LoVo (cell line): ENCODE measurements at places on chromosomes 5 and 9.

GRCh38 chr5:116880150-116880549 is 305.5 kb upstream of the SEMA6A start:
- no peak for DNase-seq

DNA sequence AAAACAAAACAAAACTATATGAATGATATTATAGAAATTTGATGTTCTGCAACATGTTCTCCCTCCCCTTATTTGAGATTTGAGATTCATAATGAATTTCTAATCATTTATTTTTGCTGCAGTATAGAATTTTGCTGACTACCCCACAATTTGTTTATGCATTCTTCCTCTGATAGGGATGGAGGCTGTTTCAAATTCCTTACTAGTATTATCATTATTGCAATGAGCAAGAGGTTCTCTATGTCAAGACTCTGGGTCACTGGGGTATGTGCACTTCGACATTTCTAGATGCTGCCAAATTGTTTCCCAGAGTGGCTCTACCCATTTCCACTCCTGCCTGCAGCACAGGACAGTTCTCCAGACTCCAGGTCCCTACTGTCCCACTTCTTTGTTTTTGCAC is 54.9 kb upstream of the DAB2IP start:
- no peak for DNase-seq

- no peak for DNase-seq
These were observed 80.1 kb downstream of the ZCCHC7 start for GRCh38 chr9:37200433-37201005.

DNA sequence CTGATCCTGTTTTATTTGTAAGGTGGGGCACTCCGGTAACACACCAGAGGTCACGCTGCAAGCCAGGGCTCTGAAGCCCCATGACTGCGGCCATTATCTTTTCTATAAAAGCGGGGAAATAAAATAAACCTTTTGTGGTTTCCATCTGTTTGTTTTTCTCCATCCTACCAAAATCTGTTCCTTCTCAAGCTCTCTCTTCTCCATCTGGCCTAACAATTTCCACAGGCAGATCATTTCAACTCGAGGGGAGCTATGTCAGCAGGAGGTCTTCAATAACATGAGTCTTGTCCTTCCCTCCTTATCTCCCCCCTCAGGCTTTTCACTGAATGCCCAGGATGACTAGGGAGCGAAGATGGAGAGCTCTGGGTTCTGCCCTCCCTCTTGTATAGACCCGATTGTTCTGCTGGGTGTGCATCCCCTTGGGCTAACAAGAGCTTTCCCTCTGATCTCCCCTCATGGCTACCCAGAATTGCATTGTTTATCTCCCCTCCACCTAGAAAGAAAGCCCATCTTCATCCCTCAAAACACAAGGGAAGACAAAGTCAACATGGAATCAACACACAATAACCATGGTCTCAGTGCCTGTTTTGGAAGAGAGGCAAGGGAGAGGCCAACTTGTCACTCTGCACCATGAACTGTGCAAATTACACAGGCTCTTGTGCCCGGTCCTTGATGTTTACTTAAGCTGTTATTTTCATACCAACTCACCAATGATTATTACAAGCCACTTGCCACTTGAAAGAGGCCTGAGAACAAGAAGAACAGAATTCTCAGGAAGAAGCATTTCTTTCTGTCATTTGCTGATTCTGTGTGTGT is 187.8 kb downstream of the FANCC start:
- DNase-seq: no peak

DNA sequence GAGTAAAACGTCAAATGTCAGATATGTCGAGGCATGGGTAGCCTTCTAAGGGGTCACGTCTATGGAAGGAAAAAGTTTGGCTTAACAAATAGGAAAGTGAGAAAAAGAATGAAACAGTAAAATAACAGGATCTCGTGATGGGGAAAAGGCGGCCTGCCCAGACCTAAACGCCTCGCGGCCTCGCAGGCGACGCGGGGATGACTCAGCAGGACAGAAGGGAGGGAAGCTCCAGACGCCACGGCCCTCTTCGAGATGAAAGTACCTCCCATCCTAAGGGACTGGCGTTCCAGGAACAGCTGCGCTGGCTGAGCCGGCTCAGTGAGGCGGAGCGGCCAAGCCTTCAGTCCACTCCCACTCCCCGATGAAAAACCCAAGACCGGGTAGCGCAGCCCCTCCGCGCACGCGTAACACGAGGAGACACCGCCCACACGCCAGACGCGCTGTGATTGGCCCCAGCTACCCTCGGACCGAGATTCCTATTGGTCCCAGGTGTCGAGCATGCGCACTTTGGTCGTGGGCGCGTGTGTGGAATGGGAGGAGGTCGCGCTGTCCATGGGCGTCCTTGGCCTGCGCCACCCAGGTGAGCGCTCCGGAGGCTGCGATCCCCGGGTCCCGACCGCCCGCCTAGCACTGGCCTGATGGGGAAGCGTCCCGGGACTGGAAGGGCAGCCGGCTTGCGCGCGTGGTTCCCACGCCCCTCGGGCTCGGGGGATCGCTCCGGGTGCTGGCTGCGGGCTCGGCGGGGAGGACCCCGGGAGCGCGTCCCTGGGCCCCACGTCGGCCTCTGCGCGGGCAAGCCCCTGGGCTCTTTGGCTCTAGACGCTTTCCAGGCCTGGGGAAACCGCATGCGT is 588.5 kb downstream of the MTRR start:
- peak; percentile 87 for DNase-seq
